ENCODE measurements at places on chromosomes 3 and 15.

DNA sequence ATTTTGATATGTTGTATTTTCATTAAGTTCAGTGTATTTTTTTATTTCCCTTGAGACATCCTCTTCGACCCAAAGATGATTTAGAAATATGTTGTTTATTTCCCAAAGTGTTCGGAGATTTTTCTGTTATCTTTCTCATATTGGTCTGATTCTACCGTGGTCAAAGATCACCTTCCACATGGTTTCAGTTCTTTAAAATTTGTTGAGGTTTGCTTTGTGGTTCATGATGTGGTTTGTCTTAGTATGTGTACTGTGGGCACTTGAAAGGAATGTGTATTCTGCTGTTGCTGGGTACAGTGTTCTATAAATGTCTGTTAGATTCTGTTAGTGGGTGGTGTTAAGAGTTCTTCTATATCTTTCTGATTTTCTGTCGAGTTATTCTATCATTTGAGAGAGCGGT lies 103.4 kb upstream of the FHIT start:
- no peak for DNase-seq

GRCh38 chr3:136858381-136858780 lies 3.6 kb upstream of the NCK1 start:
- no peak for DNase-seq

- DNase-seq, result peak; percentile 37
Measured at GRCh38 chr3:184289426-184289938, 9.6 kb upstream of the PSMD2 start.

DNA sequence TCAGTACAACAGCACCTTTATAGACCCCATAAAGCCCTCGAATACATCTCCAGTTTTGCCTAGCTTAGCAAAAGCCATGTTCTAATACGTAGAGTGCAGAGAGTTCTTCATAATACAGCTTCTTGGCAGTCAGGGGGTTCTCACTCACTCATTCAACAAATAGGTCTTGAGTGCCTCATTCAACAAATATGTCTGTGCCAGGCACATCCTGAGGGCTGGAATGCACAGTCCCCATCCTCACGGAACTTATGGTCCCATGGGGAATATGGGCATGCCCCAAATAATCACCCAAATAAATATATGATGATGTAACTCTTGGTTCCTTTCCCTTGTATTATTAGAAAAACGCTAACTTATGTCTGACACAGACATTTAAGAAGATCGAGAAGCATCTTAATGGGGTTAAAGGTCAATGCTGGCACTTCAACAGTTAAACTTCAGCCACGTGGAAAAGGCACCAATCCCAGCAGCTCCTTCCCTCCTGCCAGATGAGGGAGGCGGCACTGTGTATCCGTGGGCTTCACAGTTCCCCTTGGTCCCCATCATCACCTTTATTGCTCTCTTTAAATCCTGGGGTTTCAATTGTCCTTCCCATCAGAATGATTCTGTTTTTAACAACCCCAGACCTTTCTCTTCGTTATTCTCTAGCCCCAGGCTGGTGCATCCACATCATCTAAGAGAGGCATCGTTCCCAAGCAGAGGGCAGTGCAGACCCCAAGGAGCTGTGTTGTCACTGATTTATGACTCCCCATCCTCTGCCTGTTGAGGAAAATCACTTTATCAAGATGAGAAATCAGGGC lies 18.9 kb upstream of the SEMA5B start:
- no peak for DNase-seq

- no peak for DNase-seq
Measured at GRCh38 chr15:76197703-76198455, 113.4 kb downstream of the ETFA start.

Data from stimulated activated CD8-positive, alpha-beta memory T cell treated with anti-CD3 and anti-CD28 coated beads, Interleukin-4, amount 100 ng/mL, for 4 hours (primary cell).